ENCODE measurements at places on chromosomes 5 and 9.

GRCh38 chr9:97710356-97711222 lies 13.4 kb upstream of the XPA start:
- DNase-seq: peak; percentile 51

DNA sequence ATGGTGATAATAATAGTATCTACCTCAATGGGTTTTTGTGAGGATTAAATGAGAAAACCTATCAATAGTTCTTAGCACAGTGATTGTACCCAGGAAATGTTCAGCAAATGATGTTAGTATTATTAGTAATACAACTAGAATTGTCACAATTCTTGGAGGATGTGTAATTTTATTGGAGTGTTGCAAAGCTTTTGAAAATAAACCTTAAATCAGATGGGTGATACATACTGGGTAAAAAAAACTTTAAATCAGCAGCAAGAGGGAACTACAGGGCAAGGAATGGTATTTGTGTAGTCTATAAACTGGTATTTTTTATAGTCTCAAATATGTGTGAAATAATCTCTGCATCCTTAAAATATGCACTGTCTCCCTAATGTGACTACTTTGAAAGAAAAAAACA lies 371.6 kb downstream of the PIK3R1 start:
- no peak for DNase-seq

DNA sequence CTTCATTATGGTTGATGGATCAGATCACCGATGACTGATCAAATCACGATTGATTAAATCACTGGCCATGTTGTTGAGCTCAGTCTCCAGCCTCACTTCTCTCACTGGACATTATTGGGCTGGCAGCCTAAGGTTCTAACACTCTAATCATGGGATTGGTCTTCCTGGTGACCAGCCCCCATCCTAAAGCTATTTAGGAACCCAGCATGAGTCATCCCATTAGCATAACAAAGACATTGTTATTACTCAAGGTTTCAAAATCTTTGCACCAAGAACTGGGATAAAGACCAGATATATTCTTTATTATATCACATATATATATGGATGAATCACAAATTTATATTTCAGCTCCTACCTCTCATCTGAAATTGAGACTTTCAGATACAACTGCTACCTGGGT lies 272.1 kb upstream of the IL12B start:
- no peak for DNase-seq

DNA sequence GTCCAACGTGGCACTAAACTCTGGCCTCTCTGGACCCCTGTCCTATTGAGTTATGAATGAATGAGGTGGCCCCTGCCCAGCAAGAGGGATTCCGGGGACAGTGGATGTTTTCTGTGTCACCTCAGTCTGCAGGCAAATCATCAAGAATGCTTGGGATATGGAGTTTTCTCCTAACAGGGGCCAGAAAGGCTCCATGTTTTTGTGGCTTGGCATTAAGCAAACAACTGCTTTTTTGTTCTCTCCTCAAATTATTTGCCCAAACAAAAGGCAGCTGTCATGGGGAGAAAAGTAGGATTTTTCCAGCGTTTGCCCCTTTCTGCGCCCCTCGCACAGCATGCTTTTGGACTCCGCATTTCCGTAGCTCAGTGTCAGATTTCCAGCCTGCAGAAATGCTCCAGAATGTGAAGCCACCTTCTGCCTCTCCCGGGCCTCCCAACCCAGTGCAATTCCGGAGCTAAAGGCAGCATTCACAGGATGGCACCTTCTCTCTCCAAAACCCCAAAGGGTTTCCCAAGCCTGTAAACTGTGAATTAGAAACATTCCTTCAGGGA lies 553.3 kb downstream of the CCDC171 start:
- DNase-seq: peak; percentile 18

- no peak for DNase-seq
Measured at GRCh38 chr5:102863058-102863457, 108.0 kb downstream of the PAM start.

GRCh38 chr5:167642181-167642580 lies 649.3 kb upstream of the WWC1 start:
- no peak for DNase-seq

GRCh38 chr5:59807806-59808205 lies 85.7 kb downstream of the PDE4D start:
- DNase-seq: no peak

GRCh38 chr5:55897905-55898304 lies 46.7 kb downstream of the IL31RA start:
- peak; percentile 19 for DNase-seq

GRCh38 chr9:127030814-127031740 lies 91.4 kb downstream of the ANGPTL2 start:
- peak; percentile 56 for DNase-seq

DNA sequence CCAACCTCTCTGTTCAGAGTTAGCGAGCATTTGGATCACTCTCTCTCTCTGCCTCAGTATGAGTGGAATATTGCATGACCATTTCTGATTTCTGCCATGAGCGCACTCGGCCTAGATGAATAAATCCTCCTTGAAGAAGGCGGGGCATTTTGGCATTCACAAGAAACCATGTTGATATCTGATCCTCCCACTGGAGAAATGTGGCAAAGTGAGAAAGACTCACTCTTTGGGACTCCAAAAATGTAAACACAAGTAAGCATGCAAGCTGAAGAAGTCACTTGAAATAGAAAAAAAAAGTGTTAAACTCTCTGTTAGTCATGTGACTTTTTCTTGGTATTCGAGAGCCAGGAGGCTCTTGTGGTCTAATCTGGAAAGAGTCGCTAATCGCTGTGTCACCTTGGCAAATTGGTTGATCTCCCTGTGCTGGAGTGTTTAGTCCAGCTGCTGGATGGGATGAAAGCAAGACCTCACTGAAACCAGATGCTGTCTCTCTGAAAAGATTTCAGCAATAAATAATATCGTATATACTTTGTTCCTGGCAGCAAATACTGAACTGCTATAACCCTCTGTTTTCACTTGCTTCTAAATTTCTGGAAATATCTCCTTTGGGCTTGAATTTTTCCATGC lies 95.5 kb downstream of the GHR start:
- peak; percentile 81 for DNase-seq

- DNase-seq: no peak
Measured at GRCh38 chr5:83227611-83228010, 150.3 kb downstream of the XRCC4 start.

- peak; percentile 41 for DNase-seq
Measured at GRCh38 chr9:122095010-122095767, 2.1 kb upstream of the TTLL11 start.

- DNase-seq: no peak
Measured at GRCh38 chr5:168603746-168604145, 24.6 kb upstream of the PANK3 start.

GRCh38 chr5:9924614-9925013 lies 294.5 kb upstream of the TAS2R1 start:
- DNase-seq: no peak

DNA sequence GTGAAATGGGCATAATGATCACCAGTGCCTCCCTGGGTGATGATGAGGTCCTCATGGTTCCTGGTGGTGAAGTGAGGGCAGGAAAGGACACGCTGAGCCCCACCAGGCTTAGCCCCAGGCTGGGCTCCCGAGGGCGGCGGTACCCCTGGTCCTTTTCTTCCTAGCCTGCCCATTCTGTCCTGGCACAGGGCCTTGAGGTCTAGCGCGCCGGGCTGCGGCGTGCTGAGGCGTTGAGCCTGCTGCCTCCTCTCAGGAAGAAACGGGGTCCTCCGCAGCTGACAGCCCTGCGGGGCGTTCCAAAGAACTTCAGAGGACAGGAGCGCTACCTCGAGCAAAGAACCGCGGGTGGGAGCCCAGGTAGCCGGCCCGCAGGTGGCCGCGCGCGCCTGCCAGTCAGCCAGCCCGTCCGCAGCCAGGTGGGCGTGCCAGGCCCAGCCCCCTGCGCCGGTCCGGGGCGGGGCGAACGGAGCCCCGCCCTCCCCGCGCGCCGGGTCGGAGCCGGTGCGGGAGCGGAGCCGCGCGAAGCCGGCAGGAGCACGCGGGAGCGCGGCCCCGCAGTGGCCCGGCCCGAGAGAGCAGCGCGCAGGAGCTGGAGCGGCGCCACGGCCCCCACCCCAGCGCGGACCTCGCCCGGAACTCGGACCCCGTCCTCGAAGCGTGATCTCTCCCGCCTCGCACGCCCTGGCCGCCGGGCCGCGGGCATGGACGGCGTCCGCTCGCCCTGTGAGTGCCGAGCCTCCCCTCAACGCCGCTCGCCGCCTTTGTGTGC lies at the start of gene WNK2:
Gene WNK2, plus strand, starts transcription at position 477 of the 769 bp plus-strand sequence. CDS start 791 bp downstream, outside the sequence.
- DNase-seq: no peak

DNA sequence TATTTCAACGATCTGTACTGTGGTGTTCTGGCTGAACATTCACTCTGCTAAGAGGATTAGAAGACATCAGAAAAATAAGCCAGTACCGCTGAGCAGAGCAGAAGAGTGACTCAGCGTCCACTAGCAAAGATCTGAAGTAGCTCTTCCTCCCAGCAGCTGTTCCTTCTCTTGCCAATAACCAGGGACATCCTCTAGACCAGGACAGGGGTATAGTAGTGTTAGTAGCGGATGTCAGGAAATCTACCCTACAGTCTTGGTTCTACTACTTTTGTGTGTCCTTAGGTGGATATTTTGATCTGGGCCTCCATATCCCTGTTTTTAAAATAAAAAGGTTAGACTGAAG lies 103.6 kb downstream of the TSSK1B start:
- DNase-seq: no peak

DNA sequence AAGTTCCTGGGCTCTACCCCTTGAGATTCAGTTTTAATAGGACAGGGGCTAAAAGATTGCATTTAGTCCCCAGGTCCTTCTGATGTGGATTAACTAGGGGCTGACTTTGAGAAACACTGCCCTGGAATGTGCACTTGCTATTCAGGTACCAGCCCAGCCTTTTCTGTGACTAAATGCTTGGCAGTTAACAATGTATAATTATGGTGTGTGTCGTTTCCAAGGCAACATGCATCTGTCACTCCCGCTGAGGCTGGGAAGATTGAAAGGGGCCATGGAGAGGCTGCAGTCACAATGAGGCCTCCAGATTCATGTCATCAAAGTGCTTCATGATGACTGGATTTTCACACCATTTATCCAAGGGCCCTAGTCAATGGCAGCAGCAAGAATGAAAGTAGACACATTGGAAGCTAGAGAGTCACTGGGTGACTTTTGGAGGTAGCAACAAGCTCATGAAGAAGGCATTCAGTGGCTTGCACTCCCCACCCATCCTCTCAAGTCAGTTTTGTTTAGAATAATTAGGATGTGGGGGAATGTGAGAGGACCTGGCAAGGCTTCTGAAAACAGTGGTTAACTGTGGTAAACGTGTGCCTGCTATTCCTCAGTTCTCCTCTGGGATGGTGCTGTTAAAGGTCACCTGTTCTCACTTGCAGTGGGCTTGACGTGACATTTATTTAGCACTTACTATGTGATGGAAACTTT lies 28.3 kb downstream of the RAI14 start:
- no peak for DNase-seq

- DNase-seq: no peak
Measured at GRCh38 chr5:14726066-14726838, 61.7 kb downstream of the OTULIN start.

- DNase-seq: no peak
Measured at GRCh38 chr5:120082316-120083068, 381.6 kb upstream of the PRR16 start.

DNA sequence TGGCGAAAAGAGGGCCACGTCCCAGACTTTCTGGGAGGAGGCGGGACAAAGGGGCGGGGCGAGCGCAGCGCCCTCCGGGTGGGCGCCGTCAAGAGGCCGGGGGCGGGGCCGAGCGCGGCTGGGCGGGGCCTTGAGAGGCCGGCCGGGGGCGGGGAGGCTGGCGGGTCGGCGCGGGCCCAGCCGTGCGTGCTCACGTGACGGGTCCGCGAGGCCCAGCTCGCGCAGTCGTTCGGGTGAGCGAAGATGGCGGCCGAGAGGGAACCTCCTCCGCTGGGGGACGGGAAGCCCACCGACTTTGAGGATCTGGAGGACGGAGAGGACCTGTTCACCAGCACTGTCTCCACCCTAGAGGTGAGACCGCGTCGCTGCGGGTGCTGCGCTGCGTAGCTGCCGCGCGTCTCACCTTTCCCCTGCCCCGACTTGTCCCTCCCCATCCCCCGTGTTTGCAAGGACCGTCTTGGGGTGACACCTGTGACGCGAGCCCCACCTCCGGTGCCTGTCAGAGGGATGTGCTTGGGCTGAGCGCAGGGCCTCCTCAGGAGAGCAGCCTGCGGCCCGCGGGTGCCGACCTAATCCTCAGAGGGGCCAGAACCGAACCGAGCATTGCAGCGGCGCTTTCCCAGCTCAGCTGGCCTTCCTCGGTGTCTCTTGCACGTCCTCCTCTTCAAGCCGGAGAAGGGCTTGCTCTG lies at the start of gene SNX2:
Gene SNX2, plus strand, starts transcription at position 220 of the 689 bp plus-strand sequence. Its CDS starts 24 bp downstream, at position 244.
- DNase-seq: peak; percentile 91

- DNase-seq: peak; percentile 71
Measured at GRCh38 chr9:94945197-94946144, 219.0 kb downstream of the AOPEP start.

- no peak for DNase-seq
Measured at GRCh38 chr5:166979307-166979895, 1312.0 kb upstream of the WWC1 start.

DNA sequence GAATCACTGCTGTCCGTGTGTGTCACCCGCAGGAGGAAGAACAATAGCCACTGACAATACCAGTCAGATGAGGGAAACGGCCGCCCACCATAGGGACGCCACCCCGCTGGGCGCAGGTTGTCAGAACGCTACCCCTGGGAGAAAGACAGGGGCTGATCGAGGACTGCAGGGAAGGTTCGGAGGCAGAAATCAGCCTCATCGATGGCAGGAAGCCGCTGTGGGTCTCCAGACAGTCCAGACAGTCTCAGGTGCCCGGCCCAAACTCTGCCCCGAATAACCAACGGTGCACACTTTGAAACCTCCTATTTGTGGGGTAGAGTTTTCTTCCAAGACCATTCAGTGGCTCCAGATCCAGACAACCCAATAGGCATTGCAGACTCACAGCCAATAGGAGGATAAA lies 181.5 kb downstream of the ROR2 start:
- no peak for DNase-seq

GRCh38 chr9:110444911-110445310 lies 107.2 kb upstream of the TXNDC8 start:
- no peak for DNase-seq

DNA sequence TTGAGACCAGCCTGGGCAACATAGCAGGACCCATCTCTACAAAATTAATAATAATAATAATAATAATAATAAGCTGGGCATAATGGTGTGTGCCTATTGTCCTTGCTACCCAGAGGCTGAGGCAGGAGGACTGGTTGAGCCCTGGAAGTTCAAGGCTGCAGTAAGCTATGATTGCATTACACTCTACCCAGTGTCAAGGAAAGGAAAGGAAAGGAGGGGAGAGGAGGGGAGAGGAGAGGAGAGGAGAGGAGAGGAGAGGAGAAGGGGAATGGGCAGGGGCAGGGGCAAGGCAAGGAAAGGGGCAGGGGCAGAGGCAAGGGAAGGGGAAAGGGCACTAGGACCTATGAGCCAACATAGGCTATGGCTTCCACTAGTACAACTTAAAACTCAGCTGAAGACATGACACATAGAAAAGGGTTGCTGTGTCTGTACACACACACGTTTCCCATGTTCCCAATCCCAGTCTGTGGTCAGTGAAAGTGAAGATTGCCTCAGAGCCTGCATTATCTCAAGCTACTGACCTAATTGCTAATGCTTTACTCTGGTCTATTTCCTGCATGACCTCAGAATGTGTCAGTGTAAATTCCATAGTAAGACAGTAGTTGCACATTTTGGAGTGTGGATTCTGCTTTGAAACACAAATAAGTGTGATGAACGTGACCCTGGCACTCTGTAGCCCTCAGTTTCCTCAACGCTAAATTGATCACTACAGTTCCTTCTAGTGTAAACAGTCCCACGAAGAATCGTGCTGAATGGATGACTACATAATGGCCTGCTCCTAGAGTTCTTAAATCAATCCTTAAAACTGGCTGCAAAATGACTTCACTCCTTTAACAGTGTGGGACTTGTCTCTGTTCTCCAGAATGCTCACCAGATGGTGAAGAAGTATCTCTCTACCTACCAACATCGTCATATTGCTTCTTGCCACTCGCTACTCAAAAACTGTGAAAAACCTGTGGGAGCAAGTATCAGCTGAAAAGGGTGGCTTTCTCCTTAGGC lies 497.0 kb downstream of the RAB3C start:
- no peak for DNase-seq

Measured in hindlimb muscle (tissue), 1 donor.